ENCODE measurements at places on chromosomes 7 and 10. TPM values are rescaled to one million over a fixed set of nuclear protein-coding genes. Genes with fewer than 3 reads are reported as not detected.

The ASL gene
- total RNA-seq = 11.8 TPM

The GDF10 gene
- 3.0 TPM for total RNA-seq

The C10orf53 gene
- not detected for total RNA-seq

The SLK gene
- total RNA-seq = 40.8 TPM

The SPDYE6 gene
- not detected for total RNA-seq

The OGDHL gene
- 23.1 TPM for total RNA-seq

The RELN gene
- total RNA-seq = 77.0 TPM

The CPA4 gene
- 1.4 TPM for total RNA-seq

The TSPAN15 gene
- 10.6 TPM for total RNA-seq

The BUB3 gene
- 98.5 TPM for total RNA-seq

The KCNH2 gene
- 17.8 TPM for total RNA-seq

The CCDC71L gene
- total RNA-seq = 25.6 TPM

The FXYD4 gene
- total RNA-seq = not detected

The UBN2 gene
- 21.2 TPM for total RNA-seq

The OR2A25 gene
- total RNA-seq = not detected

The SFXN2 gene
- 7.6 TPM for total RNA-seq

The WIPF3 gene
- total RNA-seq = 6.9 TPM

The CPA1 gene
- not detected for total RNA-seq

The BLVRA gene
- total RNA-seq = 16.8 TPM

The CADPS2 gene
- 36.2 TPM for total RNA-seq

The LIPJ gene
- 1.6 TPM for total RNA-seq

The ZNF12 gene
- total RNA-seq = 29.8 TPM

The NOD1 gene
- 2.5 TPM for total RNA-seq

The OPN1SW gene
- total RNA-seq = not detected

The AVPI1 gene
- total RNA-seq = 4.2 TPM

The ZNF804B gene
- total RNA-seq = 8.3 TPM

The VIPR2 gene
- 2.8 TPM for total RNA-seq

The UTF1 gene
- not detected for total RNA-seq

The MCM10 gene
- 5.3 TPM for total RNA-seq

The NXPH1 gene
- total RNA-seq = 94.6 TPM

The FZD1 gene
- 10.8 TPM for total RNA-seq

The LIPF gene
- not detected for total RNA-seq

The PRLHR gene
- total RNA-seq = 1.2 TPM

The CCL26 gene
- total RNA-seq = not detected

The VENTX gene
- 0.23 TPM for total RNA-seq

The CNPY1 gene
- 0.46 TPM for total RNA-seq

The GPER1 gene
- 3.0 TPM for total RNA-seq

The KIF11 gene
- total RNA-seq = 12.0 TPM

The NPSR1 gene
- total RNA-seq = 1.8 TPM

The CLCN1 gene
- total RNA-seq = not detected

The HOXA9 gene
- not detected for total RNA-seq

The DENND2A gene
- total RNA-seq = 43.8 TPM

The ADRA2A gene
- 6.0 TPM for total RNA-seq

The GNGT1 gene
- total RNA-seq = not detected

The CPED1 gene
- 4.4 TPM for total RNA-seq

The SYNPO2L gene
- not detected for total RNA-seq

The CCDC172 gene
- not detected for total RNA-seq

The DEPP1 gene
- total RNA-seq = 6.2 TPM

The CLDN3 gene
- total RNA-seq = 0.69 TPM

The AQP1 gene
- 7.6 TPM for total RNA-seq

The CTAGE15 gene
- 0.69 TPM for total RNA-seq

The HMX3 gene
- total RNA-seq = 2.8 TPM

The NME8 gene
- not detected for total RNA-seq

The SSMEM1 gene
- not detected for total RNA-seq

The LIPM gene
- not detected for total RNA-seq

The PNLIP gene
- not detected for total RNA-seq

The NUTM2B gene
- 0.46 TPM for total RNA-seq

The CFAP46 gene
- 9.2 TPM for total RNA-seq
